Putamen (tissue), 1 donor: ENCODE measurements at places on chromosomes 1 and 21.
A peak's percentile ranks its signal among the peaks of the same experiment; 100 is the strongest.

DNA sequence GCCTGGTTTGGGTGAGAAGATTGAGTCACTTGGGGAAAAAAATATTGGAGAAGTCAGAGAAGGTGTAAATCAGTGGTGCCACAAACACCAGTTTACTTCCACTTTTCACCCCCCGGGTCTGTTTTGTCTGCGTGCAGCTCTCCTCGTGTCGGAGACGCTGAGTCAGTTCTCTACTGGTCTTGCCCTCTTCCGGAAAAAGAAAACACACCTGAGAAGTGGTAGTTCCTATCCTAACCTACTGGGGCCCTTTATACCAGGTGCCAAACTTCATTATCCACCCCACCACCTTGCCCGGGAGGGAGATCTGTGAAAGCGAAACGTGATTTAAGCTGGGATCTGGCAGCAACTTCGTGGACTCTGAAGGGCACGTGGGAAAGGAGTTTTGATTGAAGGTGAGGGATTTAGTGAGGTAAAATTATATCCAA is 855 bp upstream of the IVNS1ABP start:
- no peak for DNase-seq

- no peak for DNase-seq
These were observed 9.9 kb upstream of the KLHDC7A start for GRCh38 chr1:18470671-18471355.

GRCh38 chr1:159247266-159247665 is 42.6 kb downstream of the ACKR1 start:
- DNase-seq, result no peak

- DNase-seq, result no peak
These were observed 54.8 kb downstream of the RUNX3 start for GRCh38 chr1:24875257-24875656.

- DNase-seq, result no peak
These were observed 120.4 kb downstream of the SIPA1L2 start for GRCh38 chr1:232509570-232509969.

GRCh38 chr1:89681045-89681729 is 48.3 kb downstream of the LRRC8C start:
- DNase-seq, result no peak

DNA sequence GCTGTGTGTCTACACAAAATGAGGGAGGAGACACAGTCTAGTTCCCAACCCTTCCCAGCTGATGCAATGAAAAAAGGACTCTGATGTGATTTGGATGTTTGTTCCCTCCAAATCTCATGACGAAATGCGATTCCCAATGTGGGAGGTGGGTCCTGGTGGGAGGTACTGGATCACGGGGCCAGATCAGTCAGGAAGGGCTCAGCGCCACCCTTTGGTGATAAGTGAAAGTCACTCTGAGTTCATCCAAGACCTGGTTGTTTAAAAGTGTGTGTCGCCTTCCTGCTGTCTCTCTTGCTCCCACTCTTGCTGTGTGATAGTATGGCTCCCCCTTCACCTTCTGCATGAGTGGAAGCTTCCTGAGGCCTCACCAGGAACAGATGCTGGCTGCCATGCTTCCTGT is 63.2 kb downstream of the GNG4 start:
- no peak for DNase-seq

DNA sequence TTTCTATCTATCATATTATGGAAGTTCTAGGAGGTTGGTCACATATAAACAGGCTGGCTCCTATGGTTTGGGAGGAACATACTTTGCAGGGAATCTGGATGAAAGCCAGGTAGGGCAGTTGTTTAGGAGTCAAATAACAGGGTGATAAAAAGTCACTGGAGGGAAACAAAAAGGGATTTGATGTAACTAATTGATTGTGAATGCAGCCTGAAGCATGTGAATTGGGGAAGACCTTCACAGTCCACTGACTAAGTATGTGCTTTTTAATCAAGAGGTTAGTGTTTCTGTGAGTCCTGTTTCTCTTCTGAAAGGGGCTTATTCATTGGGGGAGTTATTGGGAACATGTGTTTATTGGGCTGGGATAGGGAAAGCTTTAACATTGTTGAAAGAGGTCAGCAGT is 41.3 kb downstream of the HMCN1 start:
- DNase-seq, result no peak

GRCh38 chr1:233097546-233097945 is 147.1 kb downstream of the NTPCR start:
- DNase-seq, result no peak

DNA sequence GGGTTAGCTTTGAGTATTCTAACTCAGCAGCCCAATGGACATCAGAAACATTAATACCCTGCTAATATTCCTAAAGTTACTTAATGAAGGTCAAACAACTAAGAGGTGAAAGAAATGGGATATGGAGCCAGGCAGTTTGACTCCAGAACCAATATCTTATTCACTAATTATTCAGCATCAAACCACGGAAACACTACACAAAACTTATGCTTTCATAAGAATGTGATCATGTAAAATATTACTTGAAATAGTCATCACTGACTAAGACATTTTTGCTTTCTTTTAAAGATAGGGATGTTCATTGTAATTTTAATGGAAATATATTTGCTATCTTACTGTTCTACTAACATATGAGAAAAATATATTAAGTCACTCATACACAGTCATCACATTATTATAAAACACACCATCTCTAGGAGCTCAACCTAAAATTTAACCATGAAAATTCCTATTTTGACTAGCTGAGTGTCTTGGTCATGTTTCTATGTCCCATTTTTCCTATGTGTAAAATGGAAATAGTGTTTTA is 240.9 kb downstream of the KCTD3 start:
- no peak for DNase-seq

DNA sequence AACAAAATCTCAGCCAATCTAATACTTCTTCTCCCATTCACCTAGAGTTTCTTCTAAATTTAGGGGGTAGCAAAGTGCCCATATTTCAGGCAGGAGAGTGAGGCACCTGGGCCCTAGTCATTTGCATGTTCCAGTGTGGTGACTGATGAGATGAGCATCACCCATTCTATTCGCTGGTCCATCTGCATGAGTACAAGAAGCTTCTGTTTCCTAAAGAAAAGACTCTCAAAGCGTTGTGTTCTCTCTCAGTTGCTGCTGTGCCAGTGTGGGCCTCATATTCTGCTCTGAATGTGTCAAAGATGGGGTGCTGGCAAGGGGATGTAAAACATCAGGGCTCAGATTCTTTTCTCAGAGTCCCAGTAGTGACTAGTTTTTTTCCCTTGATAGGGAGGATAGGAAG is 16.1 kb upstream of the DPYD start:
- DNase-seq, result peak; percentile 83

DNA sequence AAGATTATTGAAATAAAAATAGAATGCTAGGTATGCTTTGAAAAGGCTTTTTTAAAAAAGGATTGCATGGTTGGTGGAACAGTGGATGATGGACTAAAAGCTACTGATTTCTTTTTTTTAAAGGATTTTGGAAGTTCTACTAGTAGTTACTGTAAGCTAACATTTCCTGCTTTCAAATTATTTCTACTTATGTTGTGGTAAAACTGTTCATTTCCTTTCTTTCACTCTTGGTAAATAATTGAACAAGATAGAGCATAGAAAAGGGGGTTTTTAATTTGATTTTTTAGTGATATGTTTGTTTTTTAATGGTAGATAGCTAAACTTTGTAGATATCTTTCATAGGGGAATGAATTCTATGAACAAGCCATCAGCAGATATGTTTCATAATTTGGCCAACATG is 104.4 kb downstream of the OLFML2B start:
- DNase-seq, result no peak

DNA sequence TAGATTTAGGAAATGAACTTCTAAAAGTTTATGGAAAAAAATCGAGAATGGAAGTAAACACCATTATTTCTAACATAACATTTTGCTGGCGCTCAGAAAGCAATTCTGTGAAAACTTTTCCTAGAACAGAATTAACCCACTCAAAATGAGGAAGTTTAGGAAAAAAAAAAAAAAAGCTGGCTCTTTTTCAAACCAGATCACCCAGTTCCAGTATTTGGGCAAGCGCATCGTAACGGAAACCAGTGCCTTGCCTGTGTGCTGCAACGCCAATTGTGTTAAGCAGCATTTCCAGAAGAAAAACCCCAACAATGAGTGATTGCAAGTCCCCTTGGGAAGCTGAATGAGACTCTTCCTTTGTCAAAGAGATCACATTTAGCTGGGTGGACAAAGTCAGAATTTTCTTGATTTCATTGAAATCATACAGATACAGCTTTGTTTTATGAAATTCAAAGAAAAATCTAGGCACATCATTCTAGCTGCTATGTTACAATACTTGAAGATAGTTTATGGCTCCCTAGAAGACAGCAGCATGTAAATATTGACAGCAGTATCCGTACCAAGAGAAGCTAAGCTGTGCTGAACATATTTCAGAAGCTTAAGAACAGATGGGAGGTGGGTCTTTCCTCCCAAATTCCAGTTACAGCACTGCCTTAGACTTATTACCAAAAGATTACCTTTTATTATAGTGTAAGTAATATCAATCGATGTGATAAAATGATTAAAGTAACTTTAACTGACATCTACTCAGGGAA is 113.4 kb downstream of the ERG start:
- no peak for DNase-seq

GRCh38 chr1:233689748-233690254 is 75.9 kb downstream of the KCNK1 start:
- no peak for DNase-seq

- no peak for DNase-seq
These were observed 12.1 kb downstream of the KCND3 start for GRCh38 chr1:111977378-111977777.

- no peak for DNase-seq
These were observed 252.4 kb upstream of the DUSP10 start for GRCh38 chr1:221994274-221994698.

DNA sequence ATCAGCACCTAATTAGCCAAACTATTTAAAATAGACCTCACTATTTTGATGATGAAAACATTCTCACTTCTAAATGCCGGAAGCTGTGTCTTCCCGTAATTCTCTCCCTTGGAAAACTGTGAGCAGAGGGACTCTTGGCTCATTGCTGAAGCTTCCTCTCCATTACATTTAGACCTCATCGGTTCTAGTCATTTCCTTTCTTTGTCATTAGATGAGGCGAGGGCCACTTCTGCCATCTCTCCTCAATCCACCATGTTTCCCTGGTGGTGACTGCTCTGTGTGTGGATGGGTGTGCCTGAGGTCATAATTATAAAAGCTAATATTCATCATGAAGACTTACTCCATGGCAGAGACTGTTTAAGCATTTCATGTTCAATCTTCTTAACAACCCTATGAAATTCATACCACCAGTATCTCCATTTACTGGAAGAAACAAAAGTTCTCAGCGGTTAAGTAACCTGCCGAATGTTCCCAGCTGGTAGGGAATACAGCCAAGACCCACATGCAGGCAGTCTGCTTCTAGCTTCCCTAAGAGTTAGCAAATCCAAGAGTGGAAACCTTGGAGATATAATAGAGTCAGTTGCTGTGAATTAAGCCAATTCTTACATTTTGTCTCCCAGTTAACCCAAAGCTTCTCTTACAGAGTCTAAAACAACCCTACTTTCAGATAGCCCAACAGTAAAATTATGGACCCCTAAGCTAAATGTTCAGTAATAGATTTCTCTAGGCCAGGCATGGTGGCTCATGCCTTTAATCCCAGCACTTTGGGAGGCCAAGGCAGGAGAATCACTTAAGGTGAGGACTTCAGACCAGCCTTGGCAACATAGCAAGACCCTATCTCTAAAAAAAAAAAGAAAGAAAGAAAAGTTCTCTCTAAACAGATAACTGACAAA is 156.2 kb downstream of the ZBTB18 start:
- no peak for DNase-seq

DNA sequence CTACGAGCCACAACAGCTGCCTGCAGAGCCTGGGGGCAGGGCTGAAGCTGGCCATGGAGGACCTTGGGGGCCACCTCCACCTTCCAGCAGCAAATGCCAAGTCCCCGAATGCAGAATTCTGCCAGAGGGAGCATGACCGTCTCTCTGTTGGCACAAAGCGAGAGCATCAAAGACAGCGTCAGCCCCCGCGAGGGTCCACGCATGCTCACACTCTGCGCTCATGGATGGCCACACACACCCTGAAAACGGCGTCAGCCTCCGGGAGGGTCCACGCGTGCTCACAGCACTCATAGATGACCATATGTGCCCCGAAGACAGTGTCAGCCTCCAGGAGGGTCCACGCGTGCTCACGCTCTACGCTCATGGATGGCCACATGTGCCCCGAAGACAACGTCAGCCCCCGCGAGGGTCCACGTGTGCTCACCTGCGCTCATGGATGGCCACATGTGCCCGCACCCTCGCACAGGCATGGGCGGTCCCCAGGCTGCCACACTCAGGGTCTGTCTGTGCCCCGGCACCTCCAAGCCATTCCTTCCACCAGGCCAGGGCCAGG is 46.5 kb downstream of the MORN1 start:
- DNase-seq, result no peak

DNA sequence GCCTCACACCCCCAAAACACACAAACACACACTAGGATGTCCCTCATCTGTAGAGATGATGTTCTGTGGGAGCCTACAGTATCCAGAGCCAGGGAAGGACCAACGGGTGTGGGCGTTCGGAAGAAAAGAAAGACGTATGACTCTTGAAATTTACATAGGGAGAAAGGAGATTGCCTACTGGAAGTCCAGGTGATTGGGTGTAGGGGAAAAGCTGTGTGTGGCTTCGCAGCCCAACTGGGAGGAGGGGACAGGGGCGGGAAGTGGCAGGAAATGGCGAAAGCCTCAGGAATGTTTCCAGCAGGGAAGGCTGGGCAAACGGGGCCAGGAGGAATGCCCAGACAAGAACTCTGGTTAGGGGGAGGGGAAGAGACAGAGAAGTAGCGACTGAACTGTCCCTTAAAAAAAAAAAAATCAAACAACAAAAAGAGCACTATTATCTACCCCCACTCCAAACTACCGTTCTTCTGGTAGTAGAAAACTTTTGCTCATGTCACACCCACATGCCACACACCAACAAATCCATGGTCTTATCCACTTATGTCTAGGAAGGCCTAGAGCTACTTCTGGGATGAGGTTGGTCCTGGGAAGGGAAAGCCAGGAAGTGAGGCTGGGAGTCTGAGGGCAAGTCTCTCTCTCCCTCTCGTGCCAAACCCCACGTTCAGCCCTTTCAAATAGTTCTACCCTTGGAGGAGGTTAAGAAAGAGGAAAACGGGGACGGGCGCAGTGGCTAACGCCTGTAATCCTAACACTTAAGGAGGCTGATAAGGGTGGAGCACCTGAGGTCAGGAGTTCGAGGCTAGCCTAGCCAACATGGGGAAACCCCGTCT is 1.8 kb upstream of the CKS1B start:
- no peak for DNase-seq

DNA sequence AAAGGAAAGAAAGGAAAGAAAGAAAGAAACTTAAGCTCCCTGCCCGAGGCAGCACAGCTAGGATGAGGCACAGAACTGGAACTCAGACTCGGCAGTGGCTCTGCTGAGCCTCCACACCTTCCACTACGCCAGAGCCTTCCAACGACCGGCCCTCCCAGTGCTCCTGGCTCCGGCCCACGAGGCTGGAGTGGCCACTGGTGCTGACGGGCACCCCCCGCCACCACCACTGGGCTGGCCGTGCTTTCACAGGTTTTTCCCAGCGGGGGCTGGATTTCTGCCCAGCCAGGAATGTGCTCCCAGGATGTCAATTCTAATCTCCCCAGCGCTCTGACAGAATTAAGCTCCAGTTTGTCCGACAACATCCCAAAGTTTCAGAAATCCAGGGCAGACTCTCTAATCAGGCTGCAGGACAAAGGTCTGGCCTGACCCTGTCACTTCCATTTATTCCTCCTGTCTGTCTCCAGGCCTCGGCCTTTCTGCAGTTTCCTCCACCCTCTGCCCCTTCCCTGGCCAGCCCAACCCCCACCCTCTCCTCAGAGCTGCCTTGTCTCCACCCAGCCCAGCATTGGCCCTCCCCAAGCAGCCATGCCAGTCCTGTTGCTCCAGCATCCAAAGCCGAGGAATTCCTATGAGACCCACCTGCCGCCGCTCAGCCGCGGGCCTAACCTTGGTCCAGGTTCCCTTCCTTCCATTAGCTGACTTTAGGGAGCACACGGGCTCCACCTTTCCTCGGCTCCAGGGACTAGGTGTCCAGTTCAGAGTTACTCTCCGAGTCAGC is 81.9 kb downstream of the CASZ1 start:
- no peak for DNase-seq
